ENCODE measurements at places on chromosomes 12 and 14.

DNA sequence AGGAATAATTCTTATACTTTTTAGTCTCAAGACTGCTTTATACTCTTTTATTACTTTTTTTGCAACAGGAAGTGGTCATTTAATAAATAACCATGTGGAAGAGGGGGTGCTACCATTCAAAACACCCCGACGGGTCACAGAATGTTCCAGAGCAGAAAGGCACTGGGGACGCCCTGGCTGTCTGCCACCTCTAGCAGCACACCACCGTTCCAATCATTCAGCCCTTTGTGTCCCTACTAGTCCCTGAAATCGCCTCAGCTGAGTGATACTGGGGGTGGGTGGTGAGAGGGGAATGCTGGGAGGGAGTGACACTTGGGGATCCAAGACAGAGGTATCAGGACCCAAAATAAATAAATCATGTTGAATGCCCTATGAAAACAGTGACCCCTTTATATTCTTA lies 52.4 kb downstream of the MON2 start:
- no peak for DNase-seq
- no peaks in the 10 kb centered on the region for H3K27me3 ChIP-seq
- no peak overlapping the region for H3K27ac ChIP-seq
- no peaks in the 10 kb centered on the region for H3K36me3 ChIP-seq
- no peaks in the 10 kb centered on the region for H3K4me1 ChIP-seq
- no peak overlapping the region for H3K4me3 ChIP-seq

GRCh38 chr12:21296348-21296747 lies 38.4 kb downstream of the SLCO1A2 start:
- no peak for DNase-seq
- no peaks in the 10 kb centered on the region for H3K27me3 ChIP-seq
- H3K36me3 ChIP-seq: no peaks in the 10 kb centered on the region
- H3K27ac ChIP-seq: no peak overlapping the region

GRCh38 chr14:94139006-94139405 lies 9.6 kb upstream of the IFI27L2 start:
- H3K4me1 ChIP-seq: peaks cover 5% of the 10 kb centered on the region
- no peaks in the 10 kb centered on the region for H3K36me3 ChIP-seq
- no peaks in the 10 kb centered on the region for H3K27me3 ChIP-seq
- no peak overlapping the region for H3K27ac ChIP-seq
- DNase-seq: no peak

DNA sequence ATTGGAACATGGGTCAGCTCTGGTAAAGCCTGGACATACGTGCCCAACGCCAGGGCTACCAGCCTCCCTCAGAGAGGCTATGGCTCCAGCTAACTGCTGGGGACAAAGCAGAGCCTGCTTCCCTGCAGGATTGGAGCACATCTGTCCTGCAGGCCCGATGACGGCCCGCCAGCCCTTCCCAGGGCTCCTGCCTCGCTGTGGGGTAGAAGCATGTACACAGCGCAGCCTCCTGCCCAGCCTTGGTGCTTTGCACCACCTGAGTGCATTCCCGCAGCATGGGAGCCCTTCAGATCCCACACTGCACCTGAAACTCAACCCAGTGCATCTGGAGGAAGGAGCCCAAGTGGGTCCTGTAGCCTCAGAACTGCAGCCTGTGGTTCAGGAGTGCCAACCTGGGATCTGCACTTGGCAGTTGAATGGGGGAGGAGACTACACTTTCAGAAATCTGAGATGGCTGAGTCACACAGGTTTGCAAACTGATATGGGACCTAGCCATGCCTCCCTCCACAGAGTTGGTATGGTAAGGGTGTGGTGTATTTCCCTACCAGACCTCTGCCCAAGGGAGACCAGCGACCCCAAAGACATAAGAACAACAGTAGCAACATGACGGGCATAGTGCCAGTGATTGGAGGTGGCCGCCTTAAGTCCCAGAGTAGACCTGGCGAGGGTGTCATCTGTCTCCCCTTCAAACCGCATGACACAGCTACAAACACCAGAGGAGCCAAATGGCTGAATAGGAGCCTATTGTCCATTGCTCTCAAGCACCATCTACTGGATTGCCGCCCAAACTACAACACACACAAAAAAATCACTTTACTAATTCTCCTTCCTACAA lies 273.9 kb upstream of the MIS18BP1 start:
- no peaks in the 10 kb centered on the region for H3K36me3 ChIP-seq
- H3K27ac ChIP-seq: no peak overlapping the region
- peak; percentile 52 for DNase-seq
- H3K4me1 ChIP-seq: peaks cover 2% of the 10 kb centered on the region
- H3K27me3 ChIP-seq: no peaks in the 10 kb centered on the region
- H3K4me3 ChIP-seq: no peak overlapping the region

DNA sequence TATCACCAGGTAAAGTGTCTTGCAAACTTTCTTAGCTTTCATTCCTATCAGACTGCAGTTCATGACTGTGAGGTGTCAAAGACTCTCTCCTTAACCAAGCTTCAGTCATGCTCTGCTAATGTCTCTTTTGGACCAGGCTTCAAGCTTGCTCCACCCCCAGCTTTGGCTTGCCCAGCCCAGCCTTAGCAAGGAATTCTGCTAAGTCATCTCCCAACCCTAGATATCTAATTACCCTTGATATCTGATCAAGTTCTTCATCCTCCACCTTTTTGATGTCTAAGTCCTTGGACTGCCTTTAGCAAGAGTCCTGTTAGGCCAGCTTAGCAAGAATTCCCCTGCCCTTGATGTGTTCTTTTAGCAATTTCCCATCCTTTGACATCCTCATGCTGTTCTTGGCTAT lies 108.9 kb upstream of the FGD4 start:
- H3K36me3 ChIP-seq: no peaks in the 10 kb centered on the region
- H3K4me1 ChIP-seq: no peaks in the 10 kb centered on the region
- H3K27me3 ChIP-seq: no peaks in the 10 kb centered on the region
- no peak overlapping the region for H3K27ac ChIP-seq
- DNase-seq: no peak

GRCh38 chr14:51484485-51484884 lies 167.2 kb upstream of the FRMD6 start:
- H3K4me1 ChIP-seq: no peaks in the 10 kb centered on the region
- no peak overlapping the region for H3K4me3 ChIP-seq
- H3K27ac ChIP-seq: no peak overlapping the region
- no peak for DNase-seq

DNA sequence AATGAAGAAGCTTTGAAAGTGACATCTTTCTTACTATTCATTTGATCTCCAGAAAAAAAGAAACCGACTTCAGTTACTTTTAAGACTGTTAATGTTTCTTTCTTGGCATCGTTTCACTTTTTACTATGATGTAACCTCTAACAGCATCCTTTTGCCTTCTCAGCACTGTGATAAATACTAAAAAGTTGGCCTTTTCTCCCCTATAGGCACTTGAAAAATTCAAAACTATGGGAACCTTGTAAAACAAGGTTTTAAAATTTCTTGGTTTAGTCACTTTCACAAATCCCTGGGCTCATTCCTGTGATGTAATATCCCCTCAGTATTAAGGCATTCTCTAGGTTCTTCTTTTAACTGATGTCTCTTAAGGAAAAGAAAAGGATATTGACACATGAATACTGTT lies 281.8 kb downstream of the EGLN3 start:
- no peak overlapping the region for H3K4me3 ChIP-seq
- H3K4me1 ChIP-seq: no peaks in the 10 kb centered on the region
- H3K27ac ChIP-seq: no peak overlapping the region
- H3K36me3 ChIP-seq: no peaks in the 10 kb centered on the region

DNA sequence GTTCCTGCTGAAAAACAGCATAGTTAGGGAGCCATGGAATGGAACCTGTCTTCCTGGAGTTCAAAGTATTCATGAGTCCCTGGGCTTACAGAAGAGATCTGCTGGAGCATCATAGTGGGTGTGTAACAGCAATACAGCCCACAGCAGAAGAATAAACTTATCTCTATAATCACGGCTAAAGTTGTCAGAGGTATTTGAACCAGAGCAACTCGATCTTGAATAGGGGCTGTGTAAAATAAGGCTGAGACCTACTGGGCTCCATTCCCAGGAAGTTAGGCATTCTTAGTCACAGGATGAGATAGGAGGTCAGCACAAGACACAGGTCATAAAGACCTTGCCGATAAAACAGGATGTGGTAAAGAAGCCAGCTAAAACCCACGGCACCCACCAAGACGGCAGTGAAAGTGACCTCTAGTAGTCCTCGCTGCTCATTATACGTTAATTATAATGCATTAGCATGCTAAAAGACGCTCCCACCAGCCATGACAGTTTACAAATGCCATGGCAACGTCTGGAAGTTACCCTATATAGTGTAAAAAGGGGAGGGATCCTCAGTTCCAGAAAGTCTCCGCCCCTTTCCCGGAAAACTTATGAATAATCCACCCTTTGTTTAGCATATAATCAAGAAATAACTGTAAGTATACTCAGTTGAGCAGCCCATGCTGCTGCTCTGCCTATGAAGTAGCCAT lies 223.4 kb downstream of the PCNX1 start:
- no peaks in the 10 kb centered on the region for H3K27me3 ChIP-seq
- H3K27ac ChIP-seq: no peak overlapping the region
- no peaks in the 10 kb centered on the region for H3K4me1 ChIP-seq
- H3K4me3 ChIP-seq: no peak overlapping the region
- no peaks in the 10 kb centered on the region for H3K36me3 ChIP-seq

DNA sequence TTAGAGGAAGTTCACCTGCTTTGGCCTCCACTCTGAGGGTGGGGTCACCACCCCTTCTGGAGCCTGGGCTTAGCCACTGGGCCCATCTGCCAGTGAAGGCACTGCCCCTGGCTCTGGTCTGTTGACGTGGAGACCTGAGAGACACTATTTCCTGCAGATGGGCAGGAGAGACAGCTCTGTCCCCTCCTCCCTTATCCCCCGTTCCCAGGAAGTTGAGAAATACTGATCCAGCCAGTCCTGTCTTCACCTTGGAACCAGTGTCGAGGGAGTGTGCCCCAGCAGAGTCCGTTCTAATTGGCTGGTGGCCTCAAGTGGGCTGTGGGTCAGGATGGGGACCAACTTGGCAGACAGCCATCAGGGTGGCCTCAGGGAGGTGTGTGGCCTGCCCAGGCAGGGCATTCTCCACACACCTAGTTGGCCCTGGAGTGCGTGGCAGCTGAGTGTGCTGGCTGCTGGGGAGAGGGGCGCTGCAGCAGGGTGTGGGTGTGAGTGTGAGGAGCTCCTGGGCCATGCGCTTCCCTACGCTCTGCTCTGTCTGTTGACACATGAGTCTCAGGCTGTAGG lies 25.4 kb downstream of the CLSTN3 start:
- peaks cover 7% of the 10 kb centered on the region for H3K36me3 ChIP-seq
- H3K4me1 ChIP-seq: no peaks in the 10 kb centered on the region
- no peaks in the 10 kb centered on the region for H3K27me3 ChIP-seq
- no peak overlapping the region for H3K4me3 ChIP-seq
- DNase-seq: no peak

GRCh38 chr14:93977790-93978581 lies 1.6 kb upstream of the ASB2 start:
- H3K36me3 ChIP-seq: no peaks in the 10 kb centered on the region
- DNase-seq: no peak
- H3K27ac ChIP-seq: no peak overlapping the region
- H3K27me3 ChIP-seq: no peaks in the 10 kb centered on the region

DNA sequence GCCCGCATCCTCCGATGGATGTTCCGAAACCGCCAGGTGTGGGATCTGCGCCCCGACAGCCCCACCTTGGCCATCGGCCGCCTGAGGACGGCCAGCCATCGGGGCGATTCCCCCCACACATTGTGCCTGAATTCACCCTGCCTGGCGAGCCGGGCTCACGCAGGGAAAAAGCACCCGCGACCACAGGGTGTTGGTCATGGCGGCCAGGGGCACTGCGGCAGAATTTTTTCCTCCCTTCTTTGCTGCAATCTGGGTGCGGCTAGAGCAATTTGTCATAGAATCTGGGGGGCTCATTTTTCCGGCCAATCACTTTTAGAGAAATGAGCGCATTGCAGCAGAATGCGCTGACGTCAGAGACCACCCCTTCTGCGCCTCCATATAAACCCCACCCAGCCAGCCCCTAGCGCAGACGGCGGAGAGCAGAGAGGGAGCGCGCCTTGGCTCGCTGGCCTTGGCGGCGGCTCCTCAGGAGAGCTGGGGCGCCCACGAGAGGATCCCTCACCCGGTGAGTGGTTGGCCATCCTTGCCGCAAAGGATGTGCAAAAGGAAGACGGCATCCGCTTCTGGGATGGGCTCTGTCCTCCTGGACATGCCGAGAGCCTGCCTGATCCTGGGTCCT lies at the start of gene MEG3:
TSS of gene MEG3 (plus strand) at position 406 of the 619 bp plus-strand sequence.
- no peak within 1 kb of the TSS for H3K27ac ChIP-seq
- H3K27me3 ChIP-seq: no peaks in the 10 kb centered on the region
- DNase-seq: no peak
- H3K4me3 ChIP-seq: no peak within 1 kb of the TSS
- no peaks in the 10 kb centered on the region for H3K4me1 ChIP-seq

- H3K27ac ChIP-seq: no peak overlapping the region
- no peaks in the 10 kb centered on the region for H3K36me3 ChIP-seq
- no peak overlapping the region for H3K4me3 ChIP-seq
- no peaks in the 10 kb centered on the region for H3K27me3 ChIP-seq
- H3K4me1 ChIP-seq: no peaks in the 10 kb centered on the region
Observed at GRCh38 chr14:53249059-53249458, 95.9 kb upstream of the DDHD1 start.

GRCh38 chr14:53547593-53547992 lies 394.5 kb upstream of the DDHD1 start:
- DNase-seq: no peak
- H3K27ac ChIP-seq: no peak overlapping the region
- H3K4me1 ChIP-seq: no peaks in the 10 kb centered on the region
- no peaks in the 10 kb centered on the region for H3K27me3 ChIP-seq
- H3K36me3 ChIP-seq: no peaks in the 10 kb centered on the region
- H3K4me3 ChIP-seq: no peak overlapping the region

DNA sequence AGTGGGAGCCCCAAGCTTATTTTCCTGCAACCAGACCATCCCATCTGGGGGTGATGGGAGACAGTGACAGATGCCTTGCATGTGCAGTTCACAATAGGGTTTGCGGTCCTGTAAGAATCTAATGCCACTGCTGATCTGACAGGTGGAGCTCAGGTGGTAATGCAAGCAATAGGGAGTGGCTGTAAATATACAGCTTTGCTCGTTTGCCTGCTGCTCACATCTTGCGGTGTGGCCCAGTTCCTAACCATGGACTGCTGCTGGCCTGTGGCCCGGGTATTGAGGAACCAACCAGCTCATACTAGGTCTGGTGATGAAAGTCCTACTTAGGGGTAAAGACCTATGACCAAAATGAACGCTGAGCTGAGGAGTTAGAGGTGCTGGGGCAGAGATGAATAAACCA lies 36.1 kb upstream of the CCDC88C start:
- H3K27me3 ChIP-seq: no peaks in the 10 kb centered on the region
- H3K36me3 ChIP-seq: peaks cover 4% of the 10 kb centered on the region
- no peak for DNase-seq
- no peak overlapping the region for H3K27ac ChIP-seq
- H3K4me1 ChIP-seq: no peaks in the 10 kb centered on the region

GRCh38 chr12:122345042-122345441 lies 77.4 kb downstream of the CLIP1 start:
- H3K27ac ChIP-seq: no peak overlapping the region
- H3K4me1 ChIP-seq: no peaks in the 10 kb centered on the region
- no peaks in the 10 kb centered on the region for H3K27me3 ChIP-seq

- H3K4me1 ChIP-seq: peaks cover 14% of the 10 kb centered on the region
- H3K4me3 ChIP-seq: peak overlapping the region; percentile 4
- DNase-seq: no peak
- no peak overlapping the region for H3K27ac ChIP-seq
- H3K36me3 ChIP-seq: no peaks in the 10 kb centered on the region
Observed at GRCh38 chr12:114683709-114684097, 272 bp downstream of the TBX3 start.

- H3K36me3 ChIP-seq: no peaks in the 10 kb centered on the region
- no peak overlapping the region for H3K27ac ChIP-seq
- no peak for DNase-seq
- peaks cover 1% of the 10 kb centered on the region for H3K4me1 ChIP-seq
- H3K4me3 ChIP-seq: no peak overlapping the region
Observed at GRCh38 chr14:64843548-64843947, 36.2 kb downstream of the SPTB start.
